ENCODE measurements at places on chromosomes 2 and 18.

DNA sequence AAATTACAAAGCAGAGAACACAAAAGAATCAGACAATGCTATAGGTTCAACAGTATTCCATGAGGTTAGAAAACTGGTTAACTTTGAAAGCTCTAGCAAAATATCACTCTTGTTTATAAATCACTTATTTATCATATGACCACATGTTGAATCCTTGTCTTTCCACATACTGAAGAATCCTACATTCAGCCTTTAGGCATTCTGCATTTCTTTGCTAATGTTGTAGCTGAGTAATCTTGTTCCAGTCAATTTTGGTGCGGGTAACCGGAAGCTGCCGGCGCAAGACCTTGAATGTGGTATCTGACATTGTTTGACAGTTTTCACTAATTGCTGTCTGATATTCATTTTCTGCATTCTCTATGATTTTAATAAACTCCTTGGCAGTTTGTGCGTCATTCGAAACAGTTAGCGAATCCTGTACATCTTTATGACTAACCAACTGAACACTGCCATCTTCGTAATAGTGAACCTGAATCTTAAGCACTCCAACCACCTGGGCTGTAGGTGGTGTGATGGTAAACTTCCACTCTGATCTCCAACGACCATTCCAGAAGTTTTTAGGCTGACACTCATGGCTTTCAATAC, 154.1 kb downstream of the BAZ2B start:
- DNase-seq = no peak

GRCh38 chr2:1582891-1583341, 161.4 kb downstream of the PXDN start:
- DNase-seq = no peak

GRCh38 chr2:142041996-142042395, 88.8 kb downstream of the LRP1B start:
- no peak for DNase-seq

GRCh38 chr2:130303169-130303568, 39.5 kb upstream of the IMP4 start:
- DNase-seq = no peak

DNA sequence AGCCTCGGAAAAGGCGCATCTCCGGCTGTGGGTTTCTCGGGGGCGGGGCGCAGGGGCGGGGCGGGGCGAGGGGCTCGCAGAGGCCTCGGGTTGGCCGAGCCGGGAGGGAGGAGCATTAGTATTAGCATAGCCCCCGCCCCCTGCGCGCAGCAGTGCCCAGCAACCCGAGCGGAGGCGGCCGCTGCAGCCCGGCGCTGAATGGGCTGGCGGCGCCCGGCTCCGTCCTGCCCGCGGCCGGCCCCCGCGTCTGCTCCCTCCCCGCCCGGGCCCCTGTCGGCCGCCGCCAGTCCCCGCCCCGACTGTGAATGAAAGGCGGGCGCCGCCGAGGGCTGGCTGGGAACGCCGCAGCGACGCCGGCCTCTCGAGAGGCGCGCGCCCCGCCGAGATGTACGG, at the start of gene EFR3B:
EFR3B (plus strand) TSS at position 149 of the 393 bp plus-strand sequence; CDS start at position 386, 237 bp downstream.
- DNase-seq = peak; percentile 83

- no peak for DNase-seq
Measured at GRCh38 chr18:42178376-42179080, 223.5 kb downstream of the PIK3C3 start.

DNA sequence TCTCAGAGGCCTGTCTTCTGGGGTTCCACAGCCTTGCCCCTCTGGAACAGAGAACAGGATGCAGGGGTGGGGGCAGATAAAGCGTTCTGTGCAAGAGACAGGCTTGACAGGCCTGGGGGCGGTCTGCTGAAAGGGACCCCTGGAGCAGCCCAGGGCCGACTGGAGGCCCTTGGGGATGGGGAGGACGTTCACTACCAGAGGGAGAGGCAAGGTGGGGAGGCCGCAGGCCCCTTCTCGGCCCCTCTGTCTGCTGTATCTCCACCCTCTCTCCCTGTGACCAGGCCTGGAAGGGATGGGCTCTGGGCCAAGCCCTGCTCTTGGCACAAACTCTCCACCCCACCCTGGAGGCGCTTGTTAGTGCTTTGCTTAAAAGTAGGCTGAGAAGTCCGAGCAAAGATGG, 27.3 kb upstream of the INHBB start:
- no peak for DNase-seq

GRCh38 chr2:165681841-165682240, 112.2 kb downstream of the GALNT3 start:
- DNase-seq = no peak

- no peak for DNase-seq
Measured at GRCh38 chr2:159925975-159926374, 128.0 kb upstream of the CD302 start.

GRCh38 chr18:37532917-37533316, 32.7 kb downstream of the CELF4 start:
- DNase-seq = no peak

GRCh38 chr2:10921525-10921924, 9.8 kb downstream of the KCNF1 start:
- DNase-seq = no peak

GRCh38 chr2:134692499-134692898, 26.3 kb downstream of the TMEM163 start:
- no peak for DNase-seq

DNA sequence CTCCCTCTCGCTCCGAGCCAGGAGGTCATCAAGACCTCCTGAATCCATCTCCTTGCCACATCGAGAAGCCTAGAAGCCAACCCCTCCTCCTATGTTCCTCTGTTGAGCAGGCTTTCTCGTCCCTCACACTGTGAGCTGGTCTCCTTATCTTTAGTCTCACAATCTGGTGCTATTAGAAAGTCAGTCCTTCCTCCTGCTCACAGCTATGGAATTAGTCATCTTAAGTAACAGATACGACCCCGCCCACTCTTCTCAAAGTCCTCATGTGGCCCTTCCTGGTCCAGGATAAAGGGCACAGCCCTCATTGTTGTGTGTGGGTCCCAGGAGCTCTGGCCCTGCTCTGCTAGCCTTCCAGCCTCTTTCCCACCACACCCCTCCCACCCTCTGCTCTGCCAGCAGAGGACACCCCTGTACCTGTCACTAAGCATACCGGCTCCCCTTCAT, 41.4 kb upstream of the TRIB2 start:
- no peak for DNase-seq

GRCh38 chr2:151197184-151198108, 64.2 kb downstream of the RBM43 start:
- no peak for DNase-seq

DNA sequence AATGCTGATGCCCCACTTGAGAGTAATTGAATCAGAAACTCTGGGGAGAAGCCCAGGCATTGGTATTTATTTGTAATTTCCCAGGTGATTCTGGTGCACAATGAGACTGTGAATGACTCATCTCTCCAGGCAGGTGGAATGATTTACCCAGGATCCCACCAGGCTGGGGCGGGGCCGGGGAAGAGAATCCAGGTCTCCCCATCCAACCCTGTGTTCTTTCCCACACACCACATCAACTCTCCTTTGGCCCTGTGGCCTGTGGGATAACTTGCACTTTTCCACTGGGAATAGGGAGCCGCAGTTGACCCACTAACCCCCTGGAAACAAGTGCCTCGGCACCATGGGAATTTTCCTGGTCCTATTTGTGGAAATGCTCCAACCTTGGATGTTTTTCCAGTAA, 409.8 kb downstream of the ZNF521 start:
- no peak for DNase-seq

GRCh38 chr18:2918761-2919550, 72.2 kb downstream of the EMILIN2 start:
- no peak for DNase-seq

DNA sequence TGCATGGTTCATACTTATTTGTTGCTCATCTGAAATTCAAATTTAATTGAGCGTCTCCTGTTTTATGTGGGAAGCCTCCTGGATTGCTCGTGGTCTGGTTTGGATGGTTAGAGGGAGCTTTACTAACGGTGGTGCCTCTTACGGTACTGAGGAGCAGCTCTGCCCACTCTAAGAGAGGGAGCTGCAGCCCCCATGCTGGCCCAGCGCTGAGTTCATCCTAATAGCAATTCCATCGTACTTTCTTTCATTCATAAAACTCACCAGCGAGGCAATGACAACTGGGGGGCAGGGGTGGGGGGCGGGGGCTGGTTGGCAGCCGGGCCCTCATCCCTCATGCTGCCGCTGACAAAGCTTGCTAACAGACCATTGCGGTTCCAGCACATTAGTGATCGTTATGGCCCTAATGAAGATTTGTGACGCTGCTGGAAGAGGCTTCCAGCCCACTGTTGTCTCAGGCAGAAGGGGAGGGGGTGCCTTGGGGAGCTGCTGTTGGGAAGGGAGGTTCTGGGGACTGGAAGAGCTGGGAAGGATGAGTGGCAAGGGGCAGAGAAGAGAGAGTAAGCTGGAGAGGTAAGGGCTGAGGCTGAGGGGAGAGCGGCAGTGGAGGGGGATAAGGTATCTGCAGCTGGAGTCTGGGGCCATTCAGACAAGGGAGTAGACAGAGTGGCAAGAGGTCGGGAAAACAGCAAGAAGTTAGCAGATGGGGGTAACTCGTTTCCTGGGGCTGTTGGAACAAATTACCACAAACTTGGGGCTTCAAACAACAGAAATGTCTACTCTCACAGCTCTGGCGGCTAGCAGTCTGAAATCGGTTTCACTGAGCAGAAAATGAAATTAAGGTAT, 238.1 kb downstream of the LPIN1 start:
- no peak for DNase-seq

- no peak for DNase-seq
Measured at GRCh38 chr2:205967391-205968075, 118.4 kb downstream of the INO80D start.

DNA sequence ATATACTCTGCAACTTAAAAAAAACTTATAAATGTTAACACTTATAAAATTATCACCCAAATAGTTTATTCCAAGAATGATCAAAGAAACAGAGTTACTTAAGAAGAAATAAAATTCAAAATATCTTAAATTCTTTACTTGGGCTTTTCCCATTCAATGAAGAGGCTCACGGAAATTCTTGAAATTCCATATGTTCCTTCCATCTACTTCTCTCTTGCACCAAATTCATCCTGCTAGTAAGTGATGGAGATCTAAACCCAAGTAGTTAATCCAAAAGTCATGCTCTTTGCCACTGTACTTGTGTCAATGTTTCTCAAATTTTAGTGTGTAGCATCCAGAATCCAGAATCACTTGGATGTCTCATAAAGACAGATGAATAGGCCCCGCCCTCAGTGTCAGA, 465.9 kb downstream of the TXNL1 start:
- DNase-seq = no peak

DNA sequence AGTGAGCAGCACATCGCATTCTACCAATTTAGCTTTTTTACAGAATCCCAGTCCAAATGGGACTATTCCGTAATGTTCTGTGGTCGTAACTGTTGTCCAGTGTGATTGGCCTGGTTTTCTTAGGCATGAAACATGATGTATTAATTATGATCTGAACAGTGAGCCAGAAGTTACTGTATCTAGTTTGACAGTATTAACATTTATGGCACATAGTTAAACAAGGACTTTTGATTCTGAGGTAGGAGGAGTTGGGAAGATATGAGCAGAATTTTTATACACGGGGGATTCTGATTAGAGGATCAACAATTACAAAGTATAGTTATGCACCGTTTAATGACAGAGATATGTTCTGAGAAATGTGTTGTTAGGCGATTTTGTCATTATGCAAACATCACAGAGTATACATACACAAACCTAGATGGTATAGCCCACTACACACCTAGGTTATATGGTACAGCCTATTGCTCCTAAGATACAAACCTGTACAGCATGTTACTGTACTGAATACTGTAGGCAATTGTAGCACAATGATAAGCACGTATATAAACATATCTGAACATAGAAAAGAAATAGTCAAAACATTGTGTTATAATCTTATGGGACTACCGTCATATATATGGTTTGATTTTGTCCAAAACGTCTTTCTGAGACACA, 85.0 kb downstream of the DPP10 start:
- DNase-seq = no peak

GRCh38 chr18:59172664-59173249, 33.1 kb downstream of the SEC11C start:
- DNase-seq = no peak

GRCh38 chr18:58769321-58769720, 95.4 kb upstream of the ZNF532 start:
- DNase-seq = no peak

DNA sequence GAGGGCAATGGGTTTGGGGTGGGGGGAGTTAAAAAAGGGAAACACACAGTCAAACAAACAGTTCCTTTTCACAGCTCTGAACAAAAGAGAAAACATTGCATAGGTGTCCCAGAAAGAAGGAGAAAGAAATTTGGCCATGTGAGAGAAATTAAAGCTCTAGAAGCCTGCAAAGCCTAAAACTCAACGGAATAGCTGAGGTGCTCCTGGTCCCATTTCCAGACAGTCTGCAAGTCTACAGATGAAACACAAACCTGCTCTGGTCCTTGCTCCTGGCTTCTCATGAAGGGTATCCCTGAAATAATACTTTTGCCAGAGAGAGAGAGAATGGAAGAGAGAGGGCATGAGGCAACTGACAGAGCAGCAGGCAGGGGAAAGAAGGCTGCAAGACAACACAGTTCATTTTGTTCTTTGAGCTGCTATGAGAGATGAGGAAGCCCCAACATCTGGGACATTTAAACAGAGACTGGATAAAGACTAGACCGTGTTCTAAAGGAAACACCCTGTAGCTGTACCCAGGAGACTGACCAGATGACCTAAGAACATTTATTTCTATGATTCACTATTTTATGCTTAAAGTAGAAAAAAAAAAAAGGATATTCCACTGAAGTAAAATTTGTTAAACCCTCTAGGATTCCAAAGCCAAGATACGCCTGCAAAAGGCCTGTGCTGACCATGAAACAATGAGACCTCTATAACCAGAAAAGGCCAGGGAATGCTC, 57.3 kb upstream of the CYP26B1 start:
- no peak for DNase-seq

DNA sequence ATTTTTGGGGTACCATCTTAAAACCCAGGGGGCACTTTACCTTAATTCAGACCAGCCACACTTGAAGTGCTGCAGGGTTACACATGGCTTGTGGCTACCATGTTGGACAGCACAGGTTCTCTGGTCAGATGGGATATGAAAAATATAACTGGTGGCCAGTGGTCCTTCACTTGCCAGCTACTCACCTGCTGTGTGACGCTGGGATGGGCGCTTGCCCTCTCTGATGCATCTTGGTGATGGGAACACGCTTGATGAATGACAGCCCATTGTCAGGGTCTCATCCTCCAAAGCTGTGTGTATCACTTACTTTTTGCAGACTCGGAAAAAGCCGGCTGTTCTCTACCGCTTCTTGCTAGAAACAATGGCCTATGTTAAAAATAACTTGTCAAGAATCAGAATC, 22.5 kb downstream of the HJURP start:
- DNase-seq = no peak

- no peak for DNase-seq
Measured at GRCh38 chr2:168185583-168186274, 61.7 kb downstream of the STK39 start.

DNA sequence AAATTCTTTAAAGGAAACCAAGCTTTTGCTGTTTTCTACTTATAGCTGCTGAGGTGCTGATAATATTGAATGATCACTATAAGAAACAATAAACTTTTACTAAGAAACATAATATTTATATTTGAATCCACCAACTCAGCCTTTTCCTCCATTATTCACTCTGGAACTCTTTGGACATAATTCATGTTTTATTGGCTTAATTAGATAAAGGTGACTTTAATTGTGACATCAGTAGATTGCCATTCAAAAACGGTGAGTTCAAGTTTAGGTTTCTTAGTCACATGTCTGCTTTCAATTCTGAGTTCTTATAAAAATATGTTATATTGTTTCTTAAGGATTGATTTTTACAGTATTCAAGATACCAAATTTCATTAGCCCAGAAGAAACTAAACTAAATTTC, 24.0 kb downstream of the CCDC85A start:
- DNase-seq = no peak

Data from stimulated activated naive B cell treated with anti-CD40 and anti-IgM and Interleukin-4, amounts not matched to agents 10 μg/mL and 1 μg/mL and 100 μg/mL, for 72 hours (primary cell).